ENCODE measurements at places on chromosomes 11 and 22. TPM values are rescaled to one million over a fixed set of nuclear protein-coding genes. Genes with fewer than 3 reads are reported as not detected.

The MS4A4E gene
- polyA plus RNA-seq: not detected

DNA sequence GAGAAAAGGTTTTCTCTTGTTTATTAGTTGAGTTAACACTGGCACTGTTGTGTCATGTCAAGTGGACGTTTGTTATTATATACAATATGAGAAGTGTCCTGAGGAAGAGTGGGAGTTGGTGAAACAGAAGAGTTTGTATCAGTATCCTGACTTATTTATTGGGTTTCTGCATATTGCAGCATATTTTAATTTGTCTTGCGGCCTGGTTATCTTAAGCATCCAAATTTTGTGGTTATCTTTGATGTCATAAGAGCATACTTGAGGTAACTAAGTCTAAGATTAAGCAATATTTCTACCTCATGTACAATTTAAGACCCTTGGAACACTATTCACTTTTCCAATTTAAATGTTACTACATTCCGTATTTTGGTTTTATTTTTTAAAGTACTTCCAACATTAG lies 103.5 kb downstream of the DDX10 start:
- H3K27me3 ChIP-seq: no peaks in the 10 kb centered on the region
- no peaks in the 10 kb centered on the region for H3K36me3 ChIP-seq
- no peak for DNase-seq

- H3K27me3 ChIP-seq: no peaks in the 10 kb centered on the region
- H3K4me3 ChIP-seq: no peak overlapping the region
- H3K27ac ChIP-seq: no peak overlapping the region
- no peak for DNase-seq
Measured at GRCh38 chr22:26902401-26903029, 245.1 kb downstream of the MIAT start.

The ENTHD1 gene
- not detected for polyA plus RNA-seq

GRCh38 chr22:38965614-38966379 lies 8.4 kb downstream of the APOBEC3A start:
- no peak overlapping the region for H3K4me3 ChIP-seq
- no peak overlapping the region for H3K27ac ChIP-seq
- no peaks in the 10 kb centered on the region for H3K36me3 ChIP-seq
- DNase-seq: no peak
- H3K27me3 ChIP-seq: no peaks in the 10 kb centered on the region
- no peaks in the 10 kb centered on the region for H3K4me1 ChIP-seq

DNA sequence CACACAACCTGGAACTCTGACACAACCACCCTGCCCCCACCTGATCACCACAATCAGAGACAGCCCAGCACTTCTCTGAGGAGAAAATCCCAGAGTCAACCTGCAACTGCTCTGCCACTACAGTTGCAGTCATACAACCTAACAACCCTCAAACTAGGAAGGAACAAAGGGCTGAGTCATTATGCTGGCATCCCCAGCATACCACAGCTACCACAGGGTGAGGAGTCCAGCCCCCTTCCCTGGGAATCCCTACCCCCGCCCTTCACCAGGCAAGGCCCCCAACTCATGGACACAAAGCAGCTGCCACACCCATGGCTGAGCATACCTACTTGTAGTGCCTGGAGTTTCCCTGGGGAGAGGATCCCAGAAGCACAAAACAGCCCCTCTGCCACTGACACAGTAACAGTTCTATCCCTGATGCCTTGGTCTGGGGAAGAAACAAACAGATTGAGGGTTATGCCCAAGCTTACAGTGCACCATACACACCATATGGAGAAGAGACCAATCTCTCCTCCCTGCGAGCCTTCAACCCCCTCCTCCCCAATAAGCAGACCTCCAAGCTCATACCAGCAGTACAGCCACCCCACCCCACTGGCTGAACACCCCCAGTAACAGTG lies 68.5 kb upstream of the C11orf58 start:
- H3K27me3 ChIP-seq: no peaks in the 10 kb centered on the region
- no peak overlapping the region for H3K27ac ChIP-seq
- no peaks in the 10 kb centered on the region for H3K36me3 ChIP-seq
- H3K4me3 ChIP-seq: no peak overlapping the region
- H3K4me1 ChIP-seq: no peaks in the 10 kb centered on the region

GRCh38 chr11:83713708-83714107 lies 427.5 kb upstream of the CCDC90B start:
- no peaks in the 10 kb centered on the region for H3K36me3 ChIP-seq
- no peak for DNase-seq
- no peaks in the 10 kb centered on the region for H3K27me3 ChIP-seq
- H3K4me1 ChIP-seq: no peaks in the 10 kb centered on the region
- H3K4me3 ChIP-seq: no peak overlapping the region
- H3K27ac ChIP-seq: no peak overlapping the region

DNA sequence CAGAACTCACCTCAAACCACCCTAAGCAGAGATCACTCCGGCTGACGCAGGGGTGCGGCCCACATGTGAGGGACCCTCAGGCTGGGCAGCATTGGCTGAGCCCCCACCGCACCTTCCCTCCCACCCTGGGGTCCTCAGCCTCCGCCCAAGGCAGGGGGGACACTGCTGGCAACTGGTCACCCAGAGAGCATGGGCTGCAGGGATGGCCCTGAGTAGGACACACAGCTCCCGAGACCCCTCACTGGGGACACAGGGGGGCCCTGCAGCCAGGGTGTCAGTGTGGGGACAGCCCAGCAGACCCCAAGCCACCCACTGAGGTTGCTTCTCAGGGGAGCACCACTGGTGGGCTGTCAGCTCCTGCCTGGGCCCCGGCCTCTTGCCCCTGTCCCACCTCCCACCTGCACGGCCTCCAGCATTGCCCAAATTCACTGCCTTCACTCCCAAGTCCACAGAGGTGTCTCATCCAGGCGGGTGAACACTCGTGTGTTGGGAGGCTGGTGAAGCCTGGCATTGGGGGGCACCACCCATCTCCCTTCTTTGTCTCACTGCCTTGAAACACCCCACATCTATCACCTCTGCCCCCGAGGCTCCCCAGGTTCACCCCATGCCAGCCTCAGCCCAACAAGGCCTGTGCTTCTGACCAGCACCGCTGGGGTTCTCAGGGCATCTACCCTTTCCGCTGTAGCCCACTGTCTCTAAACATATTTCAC lies 4.7 kb downstream of the C11orf21 start:
- H3K27ac ChIP-seq: no peak overlapping the region
- H3K27me3 ChIP-seq: no peaks in the 10 kb centered on the region
- no peaks in the 10 kb centered on the region for H3K36me3 ChIP-seq
- no peak for DNase-seq
- peaks cover 6% of the 10 kb centered on the region for H3K4me1 ChIP-seq
- no peak overlapping the region for H3K4me3 ChIP-seq

DNA sequence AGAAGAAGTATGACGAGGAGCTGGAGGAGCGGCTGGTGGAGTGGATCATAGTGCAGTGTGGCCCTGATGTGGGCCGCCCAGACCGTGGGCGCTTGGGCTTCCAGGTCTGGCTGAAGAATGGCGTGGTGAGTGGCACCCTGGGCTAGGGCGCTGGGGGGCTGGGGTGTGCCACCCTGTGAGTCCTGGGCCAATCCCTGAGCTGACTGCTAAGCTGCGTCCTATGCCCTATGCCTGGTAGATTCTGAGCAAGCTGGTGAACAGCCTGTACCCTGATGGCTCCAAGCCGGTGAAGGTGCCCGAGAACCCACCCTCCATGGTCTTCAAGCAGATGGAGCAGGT lies 3.9 kb downstream of the TAGLN start:
- peaks cover 8% of the 10 kb centered on the region for H3K4me1 ChIP-seq
- H3K4me3 ChIP-seq: no peak overlapping the region
- no peaks in the 10 kb centered on the region for H3K36me3 ChIP-seq
- no peak for DNase-seq
- H3K27me3 ChIP-seq: no peaks in the 10 kb centered on the region
- no peak overlapping the region for H3K27ac ChIP-seq

GRCh38 chr11:17802491-17802890 lies 67.9 kb downstream of the KCNC1 start:
- H3K36me3 ChIP-seq: no peaks in the 10 kb centered on the region
- no peaks in the 10 kb centered on the region for H3K4me1 ChIP-seq
- no peak for DNase-seq
- H3K4me3 ChIP-seq: no peak overlapping the region
- no peak overlapping the region for H3K27ac ChIP-seq
- H3K27me3 ChIP-seq: no peaks in the 10 kb centered on the region
